Activated naive CD4-positive, alpha-beta T cell treated with anti-CD3 and anti-CD28 coated beads, Interleukin-2, amount 10 ng/mL, durations not matched to agents 7 days and 5 days (primary cell): ENCODE measurements at places on chromosomes 12 and 14.
A peak's percentile ranks its signal among the peaks of the same experiment; 100 is the strongest.

DNA sequence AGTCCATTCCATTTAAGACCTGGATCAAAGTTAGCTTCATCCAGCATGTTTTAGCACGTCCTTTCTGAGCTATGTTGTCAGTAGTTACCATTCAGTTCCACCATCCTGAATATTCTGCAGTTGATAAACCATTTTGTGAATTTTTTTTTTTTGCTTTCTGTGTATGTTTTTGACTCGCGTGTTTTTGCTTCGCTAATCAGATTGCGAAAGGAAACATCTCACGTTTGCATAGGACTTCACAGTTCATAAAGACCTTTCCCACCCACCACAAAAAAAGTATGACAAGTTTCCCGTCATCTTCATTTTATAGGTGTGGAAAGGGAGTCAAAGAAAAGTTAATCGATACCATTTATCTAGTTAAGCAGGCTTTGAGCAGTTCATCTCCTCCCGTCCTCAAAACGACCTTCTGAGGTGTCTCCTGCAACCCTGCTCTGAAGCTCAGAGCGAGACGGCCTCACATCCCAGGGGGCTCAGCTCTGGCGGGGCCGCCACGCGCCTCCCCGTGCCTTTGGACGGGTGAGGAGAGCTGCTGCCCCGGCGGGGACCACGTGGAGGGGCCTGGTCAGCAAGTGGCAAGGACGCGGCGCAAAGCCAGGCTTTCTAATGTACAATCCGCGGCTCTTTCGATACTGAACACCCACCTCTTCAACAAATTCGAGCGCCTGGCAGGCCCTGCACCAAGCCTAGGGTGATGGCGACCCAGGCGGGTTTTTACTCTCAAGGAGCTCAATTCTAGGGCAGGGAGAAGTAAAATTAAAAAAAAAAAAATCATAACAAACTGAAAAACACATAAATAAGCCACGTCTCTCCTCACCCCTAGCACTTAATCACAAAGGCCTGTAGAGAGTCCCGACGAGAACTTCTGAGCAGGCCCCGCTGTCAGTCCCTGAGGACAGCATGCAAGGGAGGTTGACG lies 988 bp upstream of the TMEM263 start:
- peak; percentile 32 for DNase-seq

GRCh38 chr12:122491991-122492390 lies 8.7 kb downstream of the ZCCHC8 start:
- no peak for DNase-seq

- DNase-seq: peak; percentile 44
These were observed 27.3 kb downstream of the CLEC6A start for GRCh38 chr12:8483079-8483478.

DNA sequence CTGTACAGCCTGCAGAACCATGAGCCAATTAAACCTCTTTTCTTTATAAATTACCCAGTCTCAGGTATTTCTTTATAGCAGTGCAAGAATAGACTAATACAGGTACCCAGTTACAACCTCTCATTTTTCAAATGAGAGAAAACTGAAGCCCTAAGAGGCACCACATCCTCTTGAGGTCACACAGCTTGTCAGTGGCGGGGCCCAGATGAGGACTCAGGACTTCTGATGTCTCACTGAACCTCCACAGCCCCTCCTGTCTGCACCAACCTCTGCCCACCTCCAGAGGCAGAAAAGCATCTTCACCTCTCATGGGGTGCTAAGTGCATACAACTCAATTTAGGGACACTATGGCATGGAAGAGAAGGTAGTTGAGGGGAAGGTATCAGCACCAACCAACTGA lies 120.7 kb downstream of the CRACR2A start:
- DNase-seq: peak; percentile 34

GRCh38 chr14:69937367-69938081 lies 58.3 kb downstream of the SMOC1 start:
- no peak for DNase-seq

DNA sequence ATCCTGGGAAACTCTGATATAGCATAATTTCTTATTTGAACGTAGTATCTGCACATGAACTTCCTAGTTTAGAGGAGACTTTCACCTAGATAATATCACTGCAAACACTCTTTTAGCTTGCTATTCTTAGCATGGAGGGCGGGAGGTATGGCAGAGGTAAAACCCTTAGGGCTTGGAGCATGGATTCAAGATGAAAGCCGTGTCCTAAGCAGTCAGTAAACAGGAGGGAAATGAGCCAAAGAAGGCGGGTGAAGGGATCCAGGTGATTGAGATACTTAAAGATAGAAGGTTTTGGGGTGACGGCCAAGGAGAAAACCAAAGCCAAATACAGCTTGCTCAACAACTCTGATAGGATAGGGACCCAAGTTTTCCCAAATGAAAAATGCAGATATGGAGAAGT lies 107.1 kb upstream of the BCAT1 start:
- DNase-seq: no peak

- DNase-seq: no peak
These were observed 231.7 kb downstream of the NRXN3 start for GRCh38 chr14:78401866-78402265.

DNA sequence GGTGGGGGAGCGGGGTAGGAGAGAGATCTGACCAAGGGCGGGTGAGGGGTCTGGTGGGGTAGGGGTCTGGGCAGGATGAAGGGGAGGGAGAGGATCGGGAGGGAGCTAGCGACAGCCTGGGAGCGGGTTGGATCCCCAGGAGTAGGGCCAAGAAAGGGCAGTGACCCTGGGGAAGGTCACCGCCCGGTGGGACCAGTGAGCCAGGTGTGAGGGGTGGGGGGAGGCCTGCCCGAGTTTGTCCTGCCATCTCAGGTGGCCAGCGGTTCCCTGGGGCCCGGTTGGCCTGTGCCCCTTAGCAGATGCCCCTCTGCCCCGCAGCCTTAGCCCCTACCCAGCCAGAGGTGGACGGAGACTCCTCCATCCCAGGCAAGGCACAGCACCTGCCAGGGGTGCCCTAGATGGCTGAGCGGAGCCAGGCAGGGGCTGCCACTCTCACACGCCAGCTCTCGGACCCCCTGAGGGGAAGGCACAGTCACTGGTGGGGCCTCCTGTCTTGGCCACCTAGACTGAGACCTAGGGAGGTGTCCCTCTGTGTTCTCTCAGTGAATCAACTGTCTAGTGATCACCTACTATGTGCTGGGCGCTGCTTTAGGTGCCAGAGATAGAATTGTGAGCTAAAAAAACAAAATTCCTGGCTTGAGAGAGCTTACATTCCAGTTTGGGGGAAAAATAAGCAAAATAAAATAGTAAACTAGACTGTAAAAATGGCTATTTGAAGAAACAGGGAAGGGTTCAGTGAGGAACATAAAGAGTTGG lies 629 bp upstream of the TTC7B start:
- DNase-seq: no peak

DNA sequence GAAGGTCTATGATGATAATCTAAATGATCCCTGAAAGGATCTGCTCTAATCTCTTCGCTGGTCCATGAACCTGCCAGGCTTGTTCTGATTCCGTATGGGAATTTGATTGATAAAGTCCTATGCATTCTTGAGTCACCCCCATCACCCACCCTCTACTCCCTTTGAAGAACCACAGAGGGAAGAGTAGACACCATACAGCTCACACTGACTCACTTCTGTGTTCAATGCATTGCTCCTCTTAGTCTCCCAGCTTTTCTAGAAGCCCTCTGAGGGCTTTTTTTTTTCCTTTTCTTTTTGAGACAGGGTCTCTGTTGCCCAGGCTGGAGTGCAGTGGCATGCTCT lies 18.5 kb upstream of the GPRC5A start:
- DNase-seq: no peak

DNA sequence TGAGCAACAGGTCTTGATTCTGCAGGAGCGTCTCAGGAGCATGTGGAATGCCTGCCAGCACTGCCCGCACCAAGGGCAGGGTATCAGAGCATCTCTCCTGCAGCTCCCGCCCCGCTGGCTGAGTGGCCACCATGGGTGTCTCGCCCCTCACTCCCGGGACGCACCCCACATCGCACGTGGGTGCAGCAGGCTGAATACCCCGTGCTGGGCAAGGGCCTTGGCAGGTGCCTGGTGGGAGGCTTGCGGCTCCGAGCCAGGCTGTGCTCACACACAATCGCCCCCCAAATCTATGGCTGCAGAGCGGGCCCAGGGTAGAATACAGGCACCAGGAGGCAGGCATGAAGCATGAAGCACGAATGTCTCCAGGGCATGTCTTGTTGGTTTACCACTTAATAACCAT lies 103.9 kb upstream of the TMEM132D start:
- no peak for DNase-seq

GRCh38 chr14:88075269-88075981 lies 70.5 kb downstream of the GPR65 start:
- DNase-seq: no peak

- DNase-seq: no peak
These were observed 4.9 kb downstream of the TMEM121 start for GRCh38 chr14:105531088-105531893.

GRCh38 chr14:74834692-74835392 lies 41.1 kb downstream of the PROX2 start:
- DNase-seq: no peak

DNA sequence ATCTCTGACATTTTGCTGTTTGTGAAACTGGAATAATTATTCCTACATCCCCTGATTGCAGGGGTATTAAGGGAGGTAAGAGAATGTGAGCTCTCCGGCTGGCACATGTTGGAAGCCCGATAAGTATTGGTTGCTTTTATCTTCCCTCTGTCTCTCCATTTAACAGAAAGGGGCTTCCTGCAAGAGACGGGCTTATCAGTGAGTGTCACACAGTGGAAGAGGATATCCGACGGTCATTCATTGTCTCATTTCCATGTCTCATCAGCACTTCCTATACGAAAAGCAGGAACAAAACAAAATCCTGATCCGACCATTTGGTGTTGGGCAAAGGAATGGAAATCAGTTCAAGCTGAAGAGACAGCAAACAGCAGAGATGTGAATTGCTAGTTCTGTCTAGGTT lies 10.7 kb downstream of the DYRK4 start:
- DNase-seq: no peak
